ENCODE measurements at places on chromosomes 1 and 21.
A peak's percentile ranks its signal among the peaks of the same experiment; 100 is the strongest.

DNA sequence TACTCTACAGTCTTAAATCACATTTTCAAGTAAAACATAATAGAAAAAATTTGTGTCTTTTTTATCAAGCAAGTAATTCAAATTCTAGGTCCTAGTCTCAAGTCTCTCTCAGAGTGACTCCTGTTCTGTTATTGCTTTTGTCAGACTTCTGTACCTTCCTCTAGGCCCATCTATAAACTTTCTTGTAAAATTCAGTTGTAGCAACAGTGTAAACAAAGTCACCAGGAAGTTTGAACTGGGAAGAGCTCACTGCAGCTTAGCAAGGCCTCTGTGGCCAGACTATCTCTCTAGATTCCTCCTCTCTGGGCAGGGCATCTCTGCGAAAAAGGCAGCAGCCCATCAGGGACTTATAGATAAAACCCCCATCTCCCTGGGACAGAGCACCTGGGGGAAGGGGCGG lies 13.5 kb upstream of the ZNF678 start:
- DNase-seq = no peak

- DNase-seq = no peak
These were observed 3.8 kb downstream of the LEMD1 start for GRCh38 chr1:205417870-205418635.

GRCh38 chr21:40997831-40998230 lies 150.9 kb upstream of the DSCAM start:
- no peak for DNase-seq

GRCh38 chr21:32483293-32483595 lies 70.7 kb downstream of the EVA1C start:
- DNase-seq = no peak

GRCh38 chr21:31011412-31011811 lies 26.9 kb downstream of the KRTAP19-8 start:
- no peak for DNase-seq

DNA sequence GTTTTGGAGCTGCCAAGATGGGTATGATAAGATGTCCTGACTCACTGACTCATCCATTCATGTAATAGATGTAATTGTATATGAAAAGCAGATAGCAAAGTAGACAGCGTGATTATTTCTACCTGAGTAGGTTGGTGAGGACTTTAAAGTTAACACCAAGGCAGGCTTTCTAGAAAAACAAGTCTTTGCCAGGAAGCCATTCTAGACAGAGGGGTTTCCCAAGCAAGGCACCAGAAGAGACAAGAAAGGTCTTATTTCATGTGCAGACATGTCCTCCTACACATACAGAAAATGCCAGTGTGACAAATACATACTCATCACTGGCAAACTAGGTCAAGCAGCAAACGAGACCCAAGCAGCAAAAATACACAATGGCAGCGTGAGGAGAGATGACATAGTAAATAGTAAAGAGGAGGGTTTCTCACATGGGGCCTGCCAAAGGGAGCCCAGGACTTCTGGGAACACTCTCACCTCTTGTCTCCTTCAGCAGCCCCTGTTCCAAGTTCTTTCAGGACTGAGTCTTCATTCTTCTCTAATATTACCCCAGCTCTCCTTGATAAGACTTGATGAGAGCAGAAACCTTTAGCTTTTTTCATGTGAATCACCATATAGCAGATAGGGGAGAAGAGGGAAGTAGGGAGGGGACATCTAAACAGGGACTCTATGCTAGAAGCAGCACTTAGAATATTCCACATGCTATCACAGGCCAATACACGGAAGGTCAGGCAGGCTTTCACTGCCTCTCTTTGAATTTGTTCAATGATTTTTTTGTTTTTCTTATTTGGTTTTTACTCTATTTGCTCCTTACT lies 114.6 kb upstream of the ATP1B1 start:
- DNase-seq = no peak

DNA sequence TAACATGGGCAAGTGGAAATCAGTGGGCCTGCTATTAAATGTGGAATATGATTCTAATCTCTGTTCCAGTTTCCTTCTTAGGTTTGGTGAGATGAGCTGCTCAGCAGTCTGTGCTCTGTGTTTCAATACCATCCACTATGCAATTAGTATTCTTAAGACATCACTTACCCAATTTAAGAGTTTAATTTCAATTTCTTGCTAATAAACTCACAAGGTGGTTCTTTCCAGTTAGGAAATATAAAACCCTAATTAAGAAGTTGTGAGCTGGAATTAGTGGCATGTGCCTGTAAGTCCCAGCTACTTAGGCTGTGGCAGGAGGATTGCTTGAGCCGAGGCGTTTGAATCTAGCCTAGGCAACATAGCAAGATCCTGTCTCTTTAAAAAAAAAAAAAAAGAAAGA lies 51.7 kb downstream of the MPZL1 start:
- no peak for DNase-seq

GRCh38 chr1:30670240-30671060 lies 52.9 kb downstream of the MATN1 start:
- DNase-seq = no peak

GRCh38 chr1:172708452-172708851 lies 49.5 kb downstream of the FASLG start:
- no peak for DNase-seq

DNA sequence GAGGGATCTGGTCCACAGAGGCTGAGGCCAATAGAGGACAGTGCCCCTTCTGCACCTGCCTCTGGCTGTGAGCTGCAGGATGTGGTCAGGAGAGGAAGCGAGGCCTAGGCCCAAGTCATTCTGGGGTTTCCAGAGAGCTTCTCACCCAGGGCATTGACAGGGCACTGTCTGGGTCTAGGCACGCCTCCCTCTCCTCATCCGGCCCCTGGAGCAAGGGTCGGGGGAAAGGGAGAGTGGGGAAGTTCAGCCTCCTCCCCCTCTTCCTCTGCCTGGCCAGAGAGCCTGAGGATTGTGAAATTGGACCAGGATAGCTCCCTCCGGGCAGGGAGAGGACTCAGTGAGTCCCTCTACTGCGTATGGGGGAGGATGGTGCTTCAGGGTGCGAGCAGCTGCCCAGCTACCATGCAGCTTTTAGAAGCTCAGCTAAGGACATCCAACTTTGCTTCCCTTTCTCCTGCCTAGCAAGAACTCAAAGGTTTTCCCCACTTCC lies 6.3 kb upstream of the INAVA start:
- DNase-seq = peak; percentile 43

- DNase-seq = peak; percentile 23
These were observed 15.3 kb downstream of the CD55 start for GRCh38 chr1:207336559-207337467.

DNA sequence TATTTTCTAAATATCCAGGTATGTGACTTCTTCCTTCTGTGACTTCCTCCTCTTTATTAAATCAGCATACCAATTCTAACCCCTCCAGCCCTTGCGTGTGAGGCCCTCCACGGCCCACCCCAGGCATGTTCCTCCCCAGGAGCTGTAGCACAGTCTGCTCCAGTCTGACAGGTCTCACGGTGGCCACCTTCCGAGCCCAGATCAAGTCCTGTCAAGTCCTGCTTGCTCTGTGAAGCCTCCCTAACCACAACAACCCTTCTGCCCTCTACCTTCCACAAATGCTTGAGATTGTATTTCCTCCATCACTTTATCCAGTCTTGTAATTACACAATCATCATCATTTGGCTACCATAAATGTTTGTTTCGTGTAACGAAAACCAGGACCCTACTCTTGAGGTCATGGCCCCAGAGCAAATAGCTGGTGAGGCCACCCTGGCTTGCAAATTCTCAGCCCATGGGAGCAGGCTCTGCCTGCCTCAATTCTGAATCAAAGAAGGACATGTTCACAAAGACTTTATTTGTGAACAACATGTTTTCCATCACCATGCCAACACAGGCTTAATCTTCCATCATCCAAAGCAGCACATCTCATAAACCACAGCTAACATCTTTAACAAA lies 33.0 kb upstream of the S100A7 start:
- no peak for DNase-seq

DNA sequence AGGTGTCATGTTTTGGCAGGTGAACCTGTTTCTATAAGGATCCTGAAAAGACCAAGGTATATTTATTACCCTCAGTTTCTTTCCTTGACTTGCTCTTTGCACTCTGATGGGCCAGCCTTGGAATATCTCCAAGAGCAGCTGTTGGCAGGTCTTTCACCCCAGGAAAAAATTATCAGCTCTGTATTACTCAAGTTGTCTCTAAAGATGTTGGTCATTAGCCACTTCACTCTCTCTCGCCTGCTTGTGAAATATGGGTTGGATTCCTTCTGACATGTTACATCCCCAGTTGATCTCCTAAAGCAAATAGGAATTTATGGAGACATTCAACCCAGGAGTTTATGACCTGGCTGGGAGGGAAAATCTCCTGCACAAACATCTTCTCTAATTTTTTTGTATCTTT lies 85.9 kb downstream of the KCNJ15 start:
- no peak for DNase-seq

DNA sequence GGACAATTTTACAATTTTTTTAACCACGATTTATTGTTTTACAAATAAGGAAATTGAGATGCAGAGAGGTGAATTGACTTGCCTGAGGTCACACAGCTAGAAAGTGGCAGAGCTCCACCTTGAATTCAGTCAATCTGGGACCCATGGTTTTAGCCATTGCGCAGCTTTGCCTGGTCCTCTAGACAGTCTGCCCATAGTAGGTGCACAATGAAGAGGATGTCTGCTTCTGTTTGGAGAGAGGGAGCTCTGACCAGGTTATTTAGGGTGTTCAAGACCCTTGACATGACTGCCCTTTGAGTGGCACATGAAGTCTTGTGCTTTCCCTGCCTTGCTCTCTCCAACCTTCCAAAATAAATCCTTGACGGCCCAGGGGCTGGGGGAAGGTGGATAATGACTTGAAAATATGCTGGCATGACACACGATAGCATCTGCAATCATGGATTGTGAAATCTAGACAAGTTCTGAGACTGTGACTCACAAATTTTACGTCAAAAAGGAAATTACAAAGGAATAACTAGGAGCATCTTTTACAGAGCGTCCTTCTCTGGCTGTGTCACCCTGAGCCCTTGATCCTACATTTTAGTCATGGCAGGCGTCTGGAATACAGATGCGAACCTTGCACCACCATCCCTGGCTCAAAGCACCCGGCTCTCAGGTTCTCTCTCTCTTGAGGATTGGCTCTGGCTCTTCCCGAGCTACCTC lies 26.2 kb upstream of the ID3 start:
- DNase-seq = no peak

GRCh38 chr1:37434292-37435225 lies 39.8 kb upstream of the ZC3H12A start:
- peak; percentile 64 for DNase-seq

- no peak for DNase-seq
These were observed 28.9 kb downstream of the KIAA0040 start for GRCh38 chr1:175163702-175164101.

- no peak for DNase-seq
These were observed 12.9 kb downstream of the GBP2 start for GRCh38 chr1:89112871-89113613.

DNA sequence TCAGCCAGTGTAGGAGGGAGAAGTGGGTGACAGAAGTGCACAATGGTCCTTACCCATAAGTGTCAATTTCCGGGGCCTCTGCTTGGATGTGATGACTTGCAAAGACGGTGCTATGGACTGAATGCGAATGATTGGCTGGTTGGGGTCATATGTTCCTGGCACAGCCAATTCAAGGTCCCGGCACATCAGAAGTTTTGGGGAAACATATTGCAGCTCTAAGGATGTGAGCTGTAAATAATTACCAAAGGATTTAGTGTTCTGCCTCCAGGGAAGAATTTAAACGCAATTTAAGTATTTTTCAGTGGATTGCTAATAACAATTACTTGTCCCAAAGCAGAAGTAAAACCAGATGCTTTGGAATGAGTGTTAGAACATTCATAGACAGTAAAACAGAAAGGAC lies 26.9 kb upstream of the EXOSC10 start:
- no peak for DNase-seq

- no peak for DNase-seq
These were observed 227.0 kb downstream of the FGGY start for GRCh38 chr1:59523745-59524450.

All from stimulated activated CD4-positive, alpha-beta T cell treated with anti-CD3 and anti-CD28 coated beads, Interleukin-1b, Interleukin-23, amount 100 ng/mL, for 24 hours (primary cell).